DMS79 treated with DMSO at 0.1 percent for 48 hours (cell line): ENCODE measurements at places on chromosomes 6 and 20.
A peak's percentile ranks its signal among the peaks of the same experiment; 100 is the strongest.

DNA sequence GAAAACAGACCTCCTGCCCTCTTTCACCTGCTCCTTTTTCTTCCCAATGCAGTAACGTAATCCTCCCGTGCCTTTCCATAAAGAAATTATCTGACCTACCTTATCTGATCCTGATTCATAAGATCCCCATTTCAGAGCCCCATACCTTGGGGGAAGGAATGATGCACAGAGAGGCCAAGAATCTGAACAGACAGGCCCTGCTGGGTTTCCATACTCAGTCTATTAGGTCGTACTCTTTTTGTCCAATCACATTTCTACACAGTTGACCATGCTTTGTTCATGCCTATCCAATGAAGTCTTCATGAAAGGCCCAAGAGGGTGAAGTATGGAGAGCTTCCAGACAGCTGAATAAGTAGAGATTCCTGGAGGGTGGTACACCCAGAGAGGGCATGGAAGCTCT is 25.3 kb downstream of the SRPK1 start:
- no peak for DNase-seq

GRCh38 chr6:4965562-4966389 is 38.1 kb downstream of the RPP40 start:
- DNase-seq: no peak

- DNase-seq: peak; percentile 48
Measured at GRCh38 chr6:24666097-24666640, 530 bp downstream of the TDP2 start.

DNA sequence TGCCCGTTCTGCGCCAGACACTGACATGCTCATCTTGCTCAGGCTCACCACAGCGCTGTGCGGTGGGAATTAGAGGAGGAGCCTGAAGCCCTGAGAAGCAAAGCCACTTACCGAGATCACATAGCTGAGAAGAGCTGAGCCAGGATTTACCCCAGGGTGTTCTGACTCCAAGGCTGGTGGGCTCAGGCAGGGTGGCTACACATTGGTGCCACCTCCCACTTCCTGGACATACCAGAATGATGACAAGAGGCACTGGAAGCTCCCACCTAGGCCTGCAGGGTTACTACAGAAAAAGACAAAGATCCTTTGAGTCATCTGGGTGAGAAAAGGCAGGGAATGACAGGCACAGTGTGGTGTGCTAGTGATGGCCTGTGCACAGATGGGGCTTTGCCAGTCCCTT is 24.4 kb upstream of the FKBP1A start:
- no peak for DNase-seq

- DNase-seq: no peak
Measured at GRCh38 chr6:163974322-163974721, 559.8 kb downstream of the QKI start.

DNA sequence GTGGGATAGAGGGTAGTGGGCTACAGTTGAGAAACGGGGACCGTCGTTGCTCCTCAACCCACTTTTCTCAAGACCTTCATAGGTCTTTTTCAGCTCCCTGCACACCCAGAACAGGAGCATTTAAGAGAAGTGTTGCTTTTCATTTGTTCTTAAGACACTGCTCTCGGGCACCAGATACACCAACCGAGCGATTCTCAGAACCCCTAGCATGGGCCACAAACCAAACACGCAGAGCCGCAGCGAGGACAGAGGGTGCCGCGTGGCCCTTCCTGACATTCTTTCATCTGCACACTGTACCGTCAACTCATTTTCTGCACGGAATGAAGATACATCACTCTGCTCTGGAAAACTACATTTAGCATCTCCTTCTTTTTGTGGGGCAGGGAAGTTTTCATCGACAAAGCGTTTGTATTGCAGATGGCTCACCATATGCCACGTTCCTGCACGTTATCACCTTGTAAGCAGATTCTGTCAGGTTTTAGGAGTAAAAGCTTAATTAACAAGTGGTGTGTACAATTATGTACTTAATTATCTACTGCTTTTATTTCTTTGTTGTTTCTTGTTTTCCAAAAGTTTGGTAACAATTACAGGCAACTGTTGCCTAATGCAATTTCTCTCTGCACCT is 70.4 kb upstream of the MLN start:
- no peak for DNase-seq

GRCh38 chr20:41664584-41664983 is 46.4 kb upstream of the CHD6 start:
- no peak for DNase-seq
